NCI-H1105 treated with DMSO at 0.1 percent for 48 hours (cell line): ENCODE measurements at places on chromosomes 16 and 17.

- no peak for DNase-seq
These were observed 165.3 kb downstream of the STX8 start for GRCh38 chr17:9410301-9410700.

DNA sequence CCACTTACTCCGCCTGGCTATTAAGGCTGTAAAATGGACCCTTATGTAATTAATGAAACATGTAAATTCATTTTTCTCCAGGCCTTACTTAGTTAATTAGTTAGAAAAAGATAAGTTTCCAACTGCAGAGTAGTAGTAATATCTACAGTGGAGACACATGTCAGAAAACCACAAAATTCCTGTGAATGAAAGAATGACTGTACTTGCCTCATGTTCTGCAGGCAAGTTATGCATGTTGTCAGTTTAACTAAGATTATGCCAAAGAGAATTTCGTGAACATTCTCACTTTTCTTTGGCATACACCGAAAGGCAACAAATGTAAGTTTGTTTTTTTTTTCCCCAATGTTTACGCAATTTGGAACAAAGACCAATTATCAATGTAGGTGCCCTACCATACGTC lies 16.8 kb upstream of the CCL1 start:
- DNase-seq: no peak

DNA sequence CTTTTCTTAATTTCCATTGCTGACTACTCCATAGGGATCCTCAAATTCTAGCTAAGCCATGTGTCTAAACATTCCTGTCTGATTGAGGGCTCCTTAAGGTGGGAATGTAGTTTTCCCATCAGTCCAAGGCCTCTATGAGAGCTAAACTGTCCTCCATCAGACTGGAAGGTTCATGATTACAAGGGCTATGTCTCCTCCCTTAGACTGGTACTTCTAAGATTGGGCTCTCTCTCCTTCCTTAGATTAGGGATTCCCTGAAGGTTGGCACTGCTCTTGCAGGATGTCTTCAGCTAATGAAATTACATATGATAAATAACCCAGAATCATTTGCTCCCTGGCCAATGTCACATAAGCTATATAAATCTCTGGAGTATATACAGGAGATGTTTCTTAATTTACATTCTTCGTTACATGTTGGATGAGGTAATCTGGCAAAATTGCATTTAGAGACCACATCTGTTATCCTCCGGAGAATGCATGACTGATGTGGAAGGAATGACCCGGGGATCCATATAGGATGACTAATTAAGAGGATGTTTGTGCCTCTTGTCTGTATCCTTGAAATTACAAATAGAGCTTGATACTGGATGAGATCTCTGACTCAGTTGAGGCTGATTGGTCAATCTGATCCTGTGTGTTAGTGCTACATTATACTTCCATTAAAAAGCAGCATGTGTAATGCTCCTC lies 14.2 kb downstream of the B4GALNT2 start:
- DNase-seq: no peak

- no peak for DNase-seq
These were observed 6.2 kb upstream of the CYLD start for GRCh38 chr16:50735629-50736122.

GRCh38 chr17:8051831-8052230 lies 13.0 kb downstream of the ALOX15B start:
- DNase-seq: no peak

DNA sequence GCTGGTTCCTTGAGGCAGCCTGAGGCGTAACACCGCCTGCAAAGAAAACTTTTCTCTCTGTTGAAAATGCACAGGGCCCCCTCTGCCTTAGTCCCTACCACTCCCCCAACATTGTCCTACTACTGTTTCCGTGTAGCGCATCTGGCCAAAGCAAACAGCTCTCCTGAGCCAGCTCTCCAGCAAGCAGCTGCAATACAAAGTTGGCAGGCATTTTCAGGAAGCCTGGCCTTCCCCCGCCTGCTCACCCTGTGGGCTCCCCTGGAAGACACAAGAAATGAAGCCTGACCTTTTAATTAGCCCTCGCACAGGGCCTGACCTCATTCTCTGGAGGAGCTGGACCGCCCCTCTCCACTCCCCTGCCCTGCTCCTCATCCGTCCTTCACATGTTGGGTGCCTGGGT lies 66.7 kb downstream of the SOX9 start:
- peak; percentile 20 for DNase-seq

DNA sequence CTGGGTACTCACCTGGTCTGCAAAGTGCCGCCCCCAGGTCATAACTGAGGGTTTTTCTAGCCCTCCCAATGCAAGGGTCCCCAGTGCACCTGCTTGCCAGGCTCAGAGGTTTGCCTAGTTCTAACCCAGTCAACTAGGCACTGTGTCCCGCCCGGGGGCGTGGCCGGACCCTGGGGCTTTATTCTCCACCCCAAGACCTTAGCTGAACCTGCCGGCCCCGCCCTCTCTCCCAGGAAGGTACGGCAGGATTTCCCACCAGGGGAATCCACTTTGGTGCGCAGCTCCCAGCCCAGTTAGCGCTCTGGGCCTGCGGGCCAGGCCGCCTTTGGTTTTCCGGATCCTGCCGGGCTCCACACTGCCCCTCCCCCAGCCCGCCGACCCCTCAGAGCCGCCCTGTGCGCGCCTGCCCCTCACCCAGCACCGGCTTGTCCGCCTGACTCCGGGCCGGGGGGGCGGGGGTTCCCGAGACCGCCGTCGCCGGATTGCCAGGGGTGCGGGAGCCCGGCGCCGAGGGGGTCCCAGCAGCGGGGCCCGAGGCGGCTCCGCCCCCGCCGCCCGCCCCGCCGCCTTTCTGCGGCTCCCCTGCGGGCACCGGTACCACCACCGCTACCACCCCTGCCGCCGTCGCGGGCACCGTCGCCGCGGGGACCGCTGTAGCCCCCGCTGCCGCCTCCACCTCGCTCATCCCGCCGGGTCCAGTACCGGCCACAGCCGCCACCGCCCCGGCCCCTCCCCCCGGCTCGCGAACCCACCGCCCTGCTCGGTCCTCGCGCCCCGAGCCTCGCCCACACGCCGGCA lies 424 bp downstream of the YBX2 start:
- peak; percentile 62 for DNase-seq
